ENCODE measurements at places on chromosomes 13 and 19. TPM values are rescaled to one million over a fixed set of nuclear protein-coding genes. Genes with fewer than 3 reads are reported as not detected.

DNA sequence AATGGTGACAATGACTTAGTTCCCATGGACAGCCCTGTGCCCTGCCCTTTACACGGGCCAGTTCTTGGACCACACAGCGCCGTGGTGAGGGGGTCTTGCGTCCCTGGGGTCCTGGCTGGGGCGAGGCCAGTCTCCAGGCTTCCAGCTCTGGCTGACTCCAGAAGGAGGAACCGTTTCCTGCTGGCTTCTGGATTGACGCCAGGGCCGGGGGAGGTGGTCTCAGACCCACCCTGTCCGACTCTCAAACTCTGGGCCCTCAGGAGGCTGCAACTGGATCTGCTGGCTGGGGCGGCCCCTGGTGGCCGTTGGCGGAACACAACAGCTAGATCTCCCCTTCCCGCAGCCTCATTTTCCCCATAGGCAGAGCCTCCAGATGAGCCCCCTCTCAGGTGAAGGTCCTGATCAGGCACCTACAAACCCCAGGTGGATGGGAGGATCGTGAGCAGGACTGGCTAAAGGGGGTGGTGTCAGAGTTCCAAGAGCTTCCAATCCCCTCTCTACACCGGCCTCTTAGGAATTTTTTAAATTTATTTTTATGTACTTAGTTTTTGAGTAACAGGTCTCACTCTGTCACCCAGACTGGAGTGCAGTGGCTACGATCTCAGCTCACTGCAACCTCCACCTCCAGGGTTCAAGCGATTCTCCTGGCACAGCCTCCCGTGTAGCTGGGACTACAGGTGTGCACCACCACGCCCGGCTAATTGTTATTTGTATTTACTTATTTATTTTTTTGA is 8.0 kb downstream of the CCDC194 start:
- DNase-seq = peak; percentile 77

The PCID2 gene
- 39.9 TPM for total RNA-seq

DNA sequence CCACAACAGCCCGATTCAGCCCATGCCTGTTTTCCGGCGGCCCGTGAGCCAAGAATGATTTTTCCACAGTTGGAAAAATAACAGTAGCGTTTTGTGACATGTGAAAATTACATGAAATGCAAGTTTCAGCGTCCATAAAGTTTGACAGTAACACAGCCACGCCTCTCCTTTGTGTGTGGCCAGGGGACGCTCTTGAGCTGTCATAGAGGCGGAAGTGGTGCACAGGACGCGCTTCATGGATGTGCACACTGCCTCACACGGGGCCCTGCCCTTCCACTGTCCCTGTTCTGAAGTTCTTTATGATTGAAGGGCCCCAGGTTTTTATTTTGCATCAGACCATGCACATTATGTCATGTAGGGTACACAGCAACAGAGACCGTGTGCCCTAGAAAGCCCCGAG is 12.4 kb upstream of the ELAVL1 start:
- DNase-seq = peak; percentile 19

DNA sequence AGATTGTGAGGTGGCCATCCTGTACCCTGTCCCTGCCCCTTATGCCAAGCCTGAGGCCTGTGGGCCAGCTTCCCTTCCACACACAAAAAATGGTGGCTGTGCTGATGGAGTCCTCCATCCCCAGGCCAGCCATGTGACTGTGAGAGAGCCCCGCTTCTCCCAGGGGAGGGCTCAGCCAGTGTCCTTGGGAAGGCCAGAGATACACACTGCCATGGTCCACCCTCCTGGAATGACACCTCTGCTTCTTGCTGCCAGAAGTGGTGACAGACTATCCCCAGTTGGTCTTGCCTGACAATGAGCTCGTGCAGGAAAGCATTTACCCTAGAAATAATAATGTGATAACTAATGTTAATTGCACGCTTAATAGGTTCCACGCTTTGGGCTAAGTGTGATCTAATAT is 38.0 kb downstream of the FAM124A start:
- no peak for DNase-seq

DNA sequence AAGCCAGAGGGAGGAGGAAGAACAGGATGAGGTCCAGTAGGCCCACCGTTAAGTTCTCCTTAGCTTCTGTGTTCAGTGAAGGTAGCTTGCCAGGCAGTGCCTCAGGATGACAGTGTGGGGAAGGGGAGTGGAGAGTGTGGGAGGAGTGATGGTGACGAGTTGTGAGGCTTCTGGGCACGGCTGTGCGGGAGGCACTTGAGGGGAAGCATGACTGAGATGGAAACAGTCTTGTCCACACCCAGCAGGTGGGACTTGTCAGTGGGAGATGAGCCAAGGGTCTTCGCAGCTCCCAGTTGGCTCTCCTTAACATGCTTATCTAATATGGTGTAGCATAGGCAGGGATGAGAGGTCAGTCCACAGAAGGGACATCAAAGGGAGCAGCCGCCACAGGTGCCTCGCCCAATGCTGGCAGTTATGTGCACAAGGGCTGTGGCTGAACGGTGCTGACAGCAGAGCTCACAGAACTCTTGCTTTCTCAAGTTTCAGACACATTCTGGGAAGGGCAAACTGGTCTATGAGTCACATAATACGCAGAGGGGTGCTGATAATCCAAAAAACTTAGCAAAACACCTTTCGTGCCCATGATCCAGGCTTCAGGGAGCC is 47.5 kb downstream of the OXGR1 start:
- no peak for DNase-seq

DNA sequence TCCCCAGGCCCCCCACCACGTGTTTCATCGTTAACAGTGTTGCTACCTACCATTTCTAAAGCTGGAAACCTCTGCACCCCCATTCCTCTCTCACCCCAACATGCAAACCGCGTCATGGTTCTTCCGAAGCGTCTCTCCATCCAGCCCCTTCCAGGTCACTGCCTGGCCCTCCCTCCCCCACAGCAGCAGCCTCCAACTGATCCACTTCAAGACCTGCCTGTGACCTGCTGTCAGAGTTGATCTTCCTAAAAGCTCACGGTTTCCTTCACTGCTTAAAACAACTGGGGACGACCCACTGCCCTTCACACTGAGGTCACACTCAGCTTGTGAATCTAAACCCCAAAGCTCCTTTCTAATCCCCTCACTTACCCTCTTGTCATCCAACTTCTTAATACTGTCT is 47.7 kb downstream of the STK24 start:
- no peak for DNase-seq

GRCh38 chr19:34431681-34432402 is 3.7 kb downstream of the UBA2 start:
- no peak for DNase-seq

DNA sequence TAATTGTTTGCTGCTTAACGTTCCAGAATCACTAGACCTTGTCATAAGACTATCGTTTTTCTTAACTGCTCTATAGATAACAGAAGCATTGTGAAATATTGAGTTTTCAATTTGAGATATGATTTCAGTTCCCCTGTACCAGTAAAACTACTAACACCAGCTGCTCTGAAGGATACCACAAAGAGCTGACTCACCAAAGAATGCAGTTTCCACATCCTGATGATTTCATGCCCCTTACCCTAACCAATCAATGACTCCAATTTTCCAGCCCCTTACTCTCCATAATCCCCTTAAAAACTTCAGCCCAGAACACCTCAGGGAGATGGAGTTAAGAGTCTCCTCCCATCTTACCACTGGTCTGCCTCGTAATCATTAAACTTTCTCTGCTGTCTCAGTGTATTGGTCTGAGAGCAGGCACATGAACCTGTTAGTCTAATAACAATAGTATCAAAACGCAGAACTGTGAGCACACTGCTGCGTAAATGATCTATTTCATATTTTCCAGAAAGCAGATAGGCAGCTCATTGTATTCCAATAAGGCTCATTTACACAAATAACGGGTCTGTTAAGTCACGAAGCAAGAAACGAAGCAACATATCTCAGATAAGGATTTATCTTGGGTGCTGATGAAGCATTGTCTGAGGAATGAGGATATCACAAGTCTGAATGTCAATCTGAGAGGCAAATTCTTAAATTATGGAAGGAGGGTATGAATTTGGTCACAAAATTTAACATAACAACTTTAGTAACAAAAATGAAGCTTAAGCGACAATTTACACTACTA is 14.1 kb upstream of the CCNA1 start:
- DNase-seq = peak; percentile 23

The ANGPTL8 gene
- not detected for total RNA-seq

DNA sequence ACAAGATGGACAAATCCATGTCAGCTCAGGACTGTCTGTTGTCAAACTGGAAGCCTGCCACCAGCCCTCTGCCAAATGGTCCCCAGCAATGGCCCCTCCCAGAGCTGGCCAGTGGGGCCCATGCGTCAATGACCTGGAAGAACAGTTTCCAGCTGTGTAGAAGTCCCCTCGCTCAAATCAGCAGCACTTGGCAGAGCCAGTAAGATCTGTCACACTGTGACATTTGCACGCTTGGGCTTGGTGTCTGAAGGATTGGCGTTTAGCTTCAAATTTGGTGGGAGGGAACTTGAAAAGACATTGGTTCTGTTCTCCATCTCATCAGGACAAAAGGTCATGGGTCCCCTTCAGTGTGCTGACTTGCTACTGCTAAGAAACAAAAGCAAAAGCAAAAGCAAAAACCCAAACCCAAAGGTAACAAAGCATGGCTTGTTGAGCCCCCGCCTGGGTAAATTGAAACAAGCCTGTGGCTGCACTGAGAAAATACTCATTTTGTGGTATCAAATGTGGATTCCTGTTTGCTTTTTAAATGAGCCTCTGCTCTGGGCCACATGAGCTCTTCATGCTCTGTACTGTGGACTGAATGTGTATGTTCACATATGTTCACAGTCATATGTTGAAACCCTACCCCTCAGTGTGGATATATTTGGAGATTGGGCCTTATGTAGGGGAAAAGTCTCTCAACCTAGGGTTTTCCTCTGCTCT is 253.6 kb upstream of the MAB21L1 start:
- DNase-seq = no peak

The STK11 gene
- total RNA-seq = 73.1 TPM

DNA sequence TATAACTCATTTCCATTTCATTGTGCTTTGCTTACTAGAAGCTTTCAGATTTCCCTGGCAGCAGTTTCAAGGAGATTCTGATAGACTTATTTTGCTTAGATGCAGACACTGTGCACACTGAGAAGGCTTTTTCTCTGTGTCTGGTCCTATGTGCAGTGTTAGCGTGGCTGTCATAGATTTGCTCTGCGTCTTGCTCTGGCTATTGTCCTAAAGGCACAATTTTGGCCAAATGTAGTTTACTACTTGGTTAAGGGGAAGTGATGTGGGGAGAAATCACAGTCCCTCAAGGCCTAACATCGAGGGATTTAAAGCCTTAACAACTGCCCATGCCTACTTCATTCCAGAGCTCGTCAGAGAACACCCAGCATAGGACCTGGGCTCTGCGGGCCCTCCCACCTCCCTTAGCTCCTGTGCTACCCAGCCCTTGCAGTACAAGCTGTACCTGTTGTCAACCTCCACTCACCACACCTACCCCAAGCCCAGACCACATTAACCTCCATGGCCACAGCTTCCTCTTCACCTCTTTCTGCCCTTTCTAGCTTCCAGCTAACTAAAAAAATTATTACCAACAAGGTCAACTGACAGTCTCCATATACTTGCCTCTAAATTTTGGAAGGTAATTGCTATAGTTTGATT is 38.9 kb upstream of the KATNAL1 start:
- DNase-seq = no peak
